ENCODE measurements at places on chromosomes 3 and 15. TPM values are rescaled to one million over a fixed set of nuclear protein-coding genes. Genes with fewer than 3 reads are reported as not detected.

The CCR3 gene
- not detected for total RNA-seq

DNA sequence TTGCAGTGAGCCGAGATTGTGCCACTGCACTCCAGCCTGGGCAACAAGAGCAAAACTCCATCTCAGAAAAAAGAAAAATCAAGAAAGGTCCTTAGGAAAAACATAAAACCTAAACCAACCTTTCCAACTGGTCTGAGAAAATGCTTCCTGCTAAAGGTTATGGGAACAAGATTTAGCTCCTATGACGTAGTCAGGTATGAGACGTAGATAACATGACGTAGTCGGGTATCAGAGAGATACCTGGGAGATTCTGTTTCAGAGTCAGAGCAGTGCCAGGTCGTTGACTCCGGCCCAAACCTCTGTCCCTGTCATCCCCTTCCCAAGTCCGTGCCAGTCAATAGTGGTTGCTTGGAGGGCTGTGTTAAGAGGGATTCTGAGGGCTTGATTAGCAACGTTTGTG lies 39.9 kb downstream of the LMCD1 start:
- no peak for DNase-seq

- DNase-seq, result no peak
Measured at GRCh38 chr15:64452988-64453688, 7.2 kb upstream of the ZNF609 start.

The PRR23B gene
- not detected for total RNA-seq

DNA sequence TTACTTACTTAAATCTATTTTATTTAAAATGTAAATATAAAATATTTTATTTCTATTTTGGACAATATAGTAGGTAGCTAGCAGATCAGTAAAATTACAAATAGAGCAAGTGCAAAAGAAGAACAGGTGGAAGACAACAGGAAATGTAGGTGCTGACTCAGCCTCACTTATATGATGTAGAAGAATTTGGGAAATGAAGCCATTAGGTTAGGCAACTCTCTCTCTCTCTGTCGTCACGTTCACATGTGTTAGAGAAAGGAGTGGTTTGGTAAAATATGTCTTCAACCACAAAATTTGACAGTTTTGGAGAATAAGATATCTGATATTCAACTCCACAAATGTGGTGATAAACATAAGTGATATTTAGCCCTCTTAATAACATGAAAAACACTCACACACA lies 532.5 kb upstream of the KCNMB2 start:
- DNase-seq, result no peak

The PIK3R4 gene
- 33.1 TPM for total RNA-seq

- no peak for DNase-seq
Measured at GRCh38 chr3:111732252-111732879, 126.7 kb upstream of the PHLDB2 start.

- DNase-seq, result no peak
Measured at GRCh38 chr15:48233246-48233645, 27.1 kb downstream of the SLC12A1 start.

DNA sequence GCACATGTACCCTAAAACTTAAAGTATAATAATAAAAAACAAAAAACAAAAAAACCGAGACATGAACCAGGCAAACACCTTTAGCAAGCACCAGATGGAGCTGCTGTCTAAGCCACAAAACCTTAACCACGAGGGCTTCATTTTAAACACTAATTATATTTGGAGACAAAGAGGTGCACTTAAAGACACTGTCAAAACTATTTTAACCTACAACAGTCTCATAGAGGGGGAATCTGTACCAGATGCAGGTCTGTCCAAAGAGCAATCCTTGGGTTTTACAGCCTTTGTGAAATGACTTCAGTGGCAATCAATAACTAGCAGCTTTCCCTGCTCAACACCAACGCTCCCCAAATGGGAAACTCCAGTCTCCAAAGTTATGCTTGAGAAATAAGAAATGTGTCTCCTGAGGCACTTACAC lies 115.7 kb upstream of the TSPAN3 start:
- no peak for DNase-seq

DNA sequence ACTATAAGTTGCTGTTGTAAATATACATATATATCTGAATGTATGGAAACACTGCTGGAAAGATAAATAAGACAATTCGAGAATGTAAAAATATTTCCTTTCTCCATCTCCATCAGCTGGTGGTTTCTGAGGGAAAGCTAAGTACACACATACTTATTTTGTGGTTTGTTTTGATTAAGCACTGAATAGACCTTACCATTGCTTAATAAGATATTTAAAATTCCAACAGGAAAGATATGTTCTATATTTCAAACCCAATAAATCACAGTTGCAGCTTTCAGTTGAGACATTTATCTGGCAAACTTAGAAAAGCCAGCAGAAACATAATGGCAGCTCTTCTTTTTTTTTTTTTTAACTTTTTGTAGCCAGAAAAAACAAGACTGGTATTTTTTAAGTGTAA lies 160.4 kb downstream of the VGLL3 start:
- no peak for DNase-seq

Measured in activated T-helper 1 cell treated with anti-CD3 and anti-CD28 coated beads, Interleukin-12 subunit alpha, Interleukin-12 subunit beta, Interleukin-2, Interleukin-4 antibody, amounts not matched to agents 30 ng/mL and 10 ng/mL and 1 ng/mL, durations not matched to agents 14 hours and 24 hours and 36 hours (primary cell).